OCI-LY7 (cell line): ENCODE measurements at places on chromosomes 5 and 9. TPM values are rescaled to one million over a fixed set of nuclear protein-coding genes. Genes with fewer than 3 reads are reported as not detected.

The CHSY3 gene
- total RNA-seq = not detected in 2 replicates

GRCh38 chr5:7747728-7748127, 103.2 kb downstream of the CFAP90 start:
- DNase-seq = no peak

- no peak for DNase-seq
Measured at GRCh38 chr5:163730206-163730756, 224.9 kb downstream of the MAT2B start.

- DNase-seq = no peak
Measured at GRCh38 chr9:123924727-123925126, 5.2 kb downstream of the DENND1A start.

GRCh38 chr5:174354571-174354970, 309.1 kb downstream of the NSG2 start:
- DNase-seq = no peak

GRCh38 chr9:128886211-128886891, 4.4 kb downstream of the LRRC8A start:
- no peak for DNase-seq

- DNase-seq = no peak
Measured at GRCh38 chr5:103013933-103014552, 105.9 kb downstream of the GIN1 start.

The PCDHGB2 gene
- total RNA-seq = 9.2 and 10.9 TPM in 2 replicates

- DNase-seq = no peak
Measured at GRCh38 chr5:1950096-1950707, 67.5 kb upstream of the IRX4 start.

The HMGCR gene
- total RNA-seq = 93.3 and 124 TPM in 2 replicates

DNA sequence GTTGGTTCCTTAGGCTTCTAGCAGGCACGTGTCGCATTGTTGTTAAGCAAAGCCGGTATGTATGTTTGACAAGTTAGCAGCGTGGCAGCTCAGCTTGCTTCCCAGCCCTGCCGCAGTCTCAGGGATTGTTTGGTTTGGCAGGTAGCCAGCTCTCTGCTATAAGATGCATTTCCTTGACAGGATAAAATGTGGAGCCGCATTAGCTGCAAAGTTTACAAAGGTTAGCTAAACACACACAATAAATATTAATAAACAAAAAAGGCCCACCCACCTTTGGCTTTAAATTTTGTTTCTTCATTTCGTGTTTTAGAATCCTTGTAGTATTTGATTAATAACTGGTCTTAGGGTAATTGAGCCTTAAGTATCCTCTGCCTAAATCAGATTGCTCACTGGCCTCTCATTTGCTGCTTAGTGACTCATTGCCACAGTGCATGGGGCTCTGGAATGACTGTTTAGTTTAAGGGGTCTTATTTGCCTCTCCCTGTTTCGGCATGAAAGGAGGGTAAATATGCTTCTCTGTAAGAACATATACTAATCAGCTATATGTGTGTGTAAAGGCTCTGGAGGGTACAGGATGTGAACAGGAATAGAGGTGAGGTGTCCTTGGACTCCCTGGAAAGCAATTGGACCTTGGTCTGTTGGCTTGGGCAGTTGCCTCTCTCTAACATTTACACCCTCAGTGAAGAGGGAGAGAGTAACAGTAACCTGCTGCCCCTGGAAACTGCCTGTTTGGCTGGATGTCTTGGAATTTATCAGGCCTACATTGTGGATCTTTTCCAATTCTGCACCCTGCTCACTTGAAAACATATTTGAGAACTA, 122.0 kb downstream of the GDNF start:
- no peak for DNase-seq

- DNase-seq = no peak
Measured at GRCh38 chr9:33471361-33471760, 2.4 kb downstream of the NOL6 start.

- DNase-seq = no peak
Measured at GRCh38 chr9:130167927-130168326, 4.3 kb upstream of the NCS1 start.

DNA sequence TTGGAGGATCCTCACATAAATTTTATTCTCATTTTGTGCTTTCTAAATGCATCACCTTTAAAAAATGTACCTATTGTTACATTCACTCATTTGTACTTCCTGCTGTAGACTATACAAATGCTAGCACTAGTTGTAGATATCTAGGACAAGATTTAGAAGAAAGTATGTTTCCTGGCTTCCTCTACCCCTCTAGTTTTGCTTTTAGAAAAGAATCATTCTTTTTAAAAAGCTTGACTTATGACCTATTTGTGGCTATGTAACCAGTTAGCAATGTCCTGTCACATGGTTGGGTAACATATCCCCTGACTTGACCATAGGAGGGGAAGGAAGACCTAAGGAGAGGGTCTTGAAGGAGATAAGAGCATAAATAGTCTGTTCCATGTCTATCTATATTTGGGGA, 13.3 kb downstream of the CAMK4 start:
- DNase-seq = no peak

The FAM221B gene
- total RNA-seq = not detected in 2 replicates

- no peak for DNase-seq
Measured at GRCh38 chr5:131957721-131958441, 12.4 kb upstream of the MEIKIN start.

DNA sequence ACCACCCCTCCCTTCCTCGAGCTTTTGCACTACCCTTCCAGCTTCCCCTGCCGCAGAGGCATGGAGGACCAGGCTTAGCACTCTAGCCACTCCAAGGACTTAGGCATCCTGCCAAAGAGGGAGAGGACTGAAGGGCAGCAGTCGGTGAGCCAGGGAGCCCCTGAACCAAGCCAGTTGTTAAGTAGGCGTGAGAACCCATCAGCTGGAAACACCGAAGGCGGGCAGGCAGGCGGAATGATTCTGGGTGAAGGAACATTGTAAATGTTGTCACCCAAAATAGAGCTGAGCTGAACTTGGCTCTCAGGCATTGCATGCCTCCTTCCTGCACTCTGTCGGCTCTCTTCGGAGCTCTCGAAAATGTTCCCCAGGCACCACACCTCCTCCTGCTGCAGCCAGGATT, 42.8 kb downstream of the NRG2 start:
- DNase-seq = no peak

The AHRR gene
- 1.4 and 2.2 TPM in 2 replicates for total RNA-seq

DNA sequence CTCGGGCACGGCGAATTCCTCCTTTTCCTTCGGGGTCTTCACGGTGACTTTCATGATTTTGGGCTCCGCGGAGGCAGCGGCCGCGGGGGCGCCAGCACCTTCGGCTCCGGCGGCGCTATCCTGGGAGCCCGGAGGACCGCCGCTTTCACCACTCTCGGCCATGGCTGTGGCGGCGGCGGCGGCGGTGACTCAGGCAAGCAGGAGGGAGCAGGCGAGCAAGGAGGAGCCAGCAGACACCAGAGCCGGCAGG, 315 bp downstream of the UBQLN1 start:
- DNase-seq = no peak

The FAM81B gene
- total RNA-seq = not detected in 2 replicates

The CCDC152 gene
- not detected in 2 replicates for total RNA-seq
